Esophagus muscularis mucosa (tissue), 4 donors: ENCODE measurements at places on chromosomes 1 and 21. TPM values are rescaled to one million over a fixed set of nuclear protein-coding genes. Genes with fewer than 3 reads are reported as not detected.

Gene OR2L13
- total RNA-seq = not detected

DNA sequence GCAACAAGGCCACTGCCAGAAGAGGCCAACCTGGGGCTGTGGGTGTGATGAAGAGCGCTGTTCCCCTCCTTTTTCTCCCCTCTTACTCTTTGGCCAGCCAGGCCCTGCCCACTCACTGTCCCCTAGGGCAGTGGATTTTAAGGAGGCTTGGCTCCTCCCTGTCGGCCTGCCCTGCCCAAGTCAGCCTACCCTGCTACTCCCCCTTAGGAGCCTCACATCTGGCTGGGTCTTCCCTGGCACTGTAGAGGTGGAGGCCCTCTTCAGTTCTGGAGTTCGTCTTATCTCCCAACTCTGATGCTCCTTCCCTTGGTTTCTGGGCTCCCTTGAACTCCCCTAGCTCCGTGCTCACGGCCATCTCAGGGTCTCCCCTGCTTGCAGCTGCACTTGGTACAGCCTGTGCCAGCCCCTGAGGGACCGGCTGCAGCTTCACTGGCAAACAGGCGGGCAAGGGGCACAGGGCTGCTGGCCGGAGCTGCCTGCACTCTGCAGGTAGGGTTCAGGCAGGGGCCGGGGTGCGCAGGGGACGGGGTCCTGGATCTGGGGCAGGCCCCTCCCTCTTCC, 4.0 kb downstream of the AMPD2 start:
- peak; percentile 64 for DNase-seq

- DNase-seq = no peak
Observed at GRCh38 chr1:201737352-201738060, 91.5 kb upstream of the IPO9 start.

- no peak for DNase-seq
Observed at GRCh38 chr1:89952605-89953130, 42.2 kb upstream of the ZNF326 start.

- no peak for DNase-seq
Observed at GRCh38 chr1:202173993-202174392, 13.6 kb upstream of the PTPN7 start.

- peak; percentile 21 for DNase-seq
Observed at GRCh38 chr1:241457421-241457820, 62.1 kb downstream of the FH start.

DNA sequence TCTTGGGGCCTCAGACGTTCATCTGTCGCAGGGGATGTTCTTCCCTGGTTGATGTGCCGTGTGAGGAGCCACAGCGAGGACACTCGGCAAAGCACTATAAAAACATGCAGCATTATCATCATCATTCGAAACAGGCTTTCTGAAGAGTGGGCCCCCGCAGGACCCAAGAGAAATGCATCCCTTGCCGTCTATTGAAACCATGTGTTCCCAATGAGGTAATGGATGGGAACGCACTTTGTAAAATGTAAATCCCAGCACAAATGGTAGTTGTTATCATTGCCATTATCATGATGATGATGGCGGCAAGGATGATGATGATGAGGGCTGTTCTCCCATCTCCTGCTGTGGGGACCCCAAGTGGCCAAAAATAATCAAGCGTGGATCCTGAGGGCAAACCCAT, 76.8 kb downstream of the GLIS1 start:
- DNase-seq = no peak

DNA sequence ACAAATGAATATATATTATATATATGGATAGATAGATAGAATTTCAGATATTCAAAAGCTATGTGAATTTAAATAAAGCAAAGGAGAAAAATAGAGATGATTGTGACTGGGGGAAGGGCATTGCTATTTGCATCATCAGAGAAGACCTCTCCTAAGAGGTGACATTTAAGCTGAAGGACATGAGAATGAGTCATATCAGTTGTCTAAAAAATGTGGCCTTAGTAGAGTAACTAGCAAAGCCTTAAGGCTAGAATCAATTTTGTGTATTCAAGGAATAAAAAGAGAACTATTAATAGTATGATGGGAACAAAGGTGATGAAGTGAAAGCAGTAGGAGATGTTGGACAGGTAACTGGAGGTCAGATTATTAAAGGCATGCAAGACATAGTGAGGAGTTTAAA, 34.8 kb upstream of the SLC35F3 start:
- DNase-seq = no peak

DNA sequence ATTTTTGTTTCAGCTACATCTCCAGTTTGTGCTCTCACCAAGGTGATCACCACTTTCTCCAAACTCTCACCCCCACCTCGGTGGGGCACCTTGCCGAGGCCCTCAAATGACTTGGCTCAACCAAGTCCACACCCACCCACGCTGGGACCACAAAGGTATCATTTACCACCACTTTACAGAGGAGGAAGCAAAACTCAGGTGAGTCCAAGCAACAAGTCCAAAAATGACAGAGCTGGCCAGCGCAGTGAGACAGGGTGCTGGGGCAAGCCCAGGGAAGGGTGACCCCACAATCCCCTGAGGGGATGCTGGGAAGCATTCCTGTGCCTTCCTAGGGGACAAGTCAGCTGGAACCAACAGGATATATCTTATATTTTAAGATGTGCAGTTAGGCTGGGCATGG, 24.7 kb downstream of the SSBP3 start:
- no peak for DNase-seq

- no peak for DNase-seq
Observed at GRCh38 chr1:19360843-19361610, 48.9 kb downstream of the SLC66A1 start.

- no peak for DNase-seq
Observed at GRCh38 chr1:219171192-219171935, 2.3 kb upstream of the LYPLAL1 start.

- DNase-seq = no peak
Observed at GRCh38 chr1:168206111-168206510, 19.7 kb upstream of the SFT2D2 start.

GRCh38 chr1:184930232-184930631, 44.1 kb downstream of the NIBAN1 start:
- no peak for DNase-seq
